GM23338 (cell line): ENCODE measurements at places on chromosomes 6 and 20.

DNA sequence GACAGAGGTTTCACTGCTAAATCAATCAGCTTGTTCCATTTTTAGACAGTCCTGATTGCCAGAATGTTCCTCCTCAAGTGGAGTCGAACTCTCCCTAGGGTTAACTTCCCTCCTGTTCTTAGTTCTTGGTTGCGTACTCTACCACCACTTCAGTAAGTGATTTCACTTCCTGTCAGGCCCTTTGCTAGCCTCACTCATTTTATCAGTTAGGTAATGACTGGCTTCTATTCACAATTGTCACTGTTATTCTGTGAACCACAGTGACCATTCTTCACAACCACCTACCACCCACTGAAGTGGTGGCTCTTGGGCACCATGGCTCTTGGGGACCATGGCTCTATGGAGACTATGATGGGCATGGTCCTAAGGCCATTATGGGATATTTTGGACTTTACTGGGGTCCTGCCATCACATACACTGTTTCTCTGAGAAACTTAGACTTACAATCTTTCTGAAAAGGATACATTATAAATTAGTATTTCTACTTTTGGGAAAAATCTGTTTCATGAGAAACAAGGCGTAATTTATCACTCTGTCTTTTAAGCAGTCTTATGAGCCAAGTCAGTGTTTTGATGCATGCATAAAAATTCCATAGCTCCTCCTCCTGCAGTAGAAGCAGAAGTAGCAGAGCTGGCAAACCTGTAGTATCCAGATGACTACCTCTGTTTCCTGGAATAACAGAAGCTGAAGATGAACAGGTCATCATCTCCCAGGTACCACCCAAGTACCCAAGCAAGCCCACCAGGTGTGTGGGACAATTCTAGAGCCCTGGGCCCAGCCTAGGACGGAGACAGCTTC is 66.3 kb downstream of the ATXN1 start:
- DNase-seq, result no peak

GRCh38 chr20:13424174-13424833 is 203.2 kb downstream of the ISM1 start:
- DNase-seq, result no peak

- no peak for DNase-seq
Observed at GRCh38 chr6:161135695-161136591, 137.9 kb downstream of the AGPAT4 start.

DNA sequence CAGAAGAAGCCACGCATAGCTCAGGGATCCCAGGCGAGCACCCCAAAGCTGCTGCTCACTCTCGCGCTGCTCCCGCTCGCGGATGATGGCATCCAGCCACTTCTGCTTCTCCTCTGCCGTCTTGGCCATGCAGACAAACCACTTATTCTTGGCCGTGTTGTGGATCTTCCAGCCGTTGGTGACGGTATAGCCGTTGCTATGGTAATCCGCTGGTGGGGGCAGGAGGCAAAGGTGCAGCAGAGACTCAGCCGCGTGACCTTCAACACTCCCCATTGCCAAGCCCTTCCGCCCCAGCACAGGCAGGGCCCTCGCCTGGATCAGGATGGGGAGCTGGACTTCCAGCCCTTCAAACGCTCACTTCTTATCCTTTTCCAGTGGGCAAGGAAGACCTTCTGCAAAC is 136.9 kb downstream of the PREX1 start:
- DNase-seq, result peak; percentile 43

GRCh38 chr6:39233333-39233732 is 4.1 kb upstream of the KCNK5 start:
- DNase-seq, result no peak

DNA sequence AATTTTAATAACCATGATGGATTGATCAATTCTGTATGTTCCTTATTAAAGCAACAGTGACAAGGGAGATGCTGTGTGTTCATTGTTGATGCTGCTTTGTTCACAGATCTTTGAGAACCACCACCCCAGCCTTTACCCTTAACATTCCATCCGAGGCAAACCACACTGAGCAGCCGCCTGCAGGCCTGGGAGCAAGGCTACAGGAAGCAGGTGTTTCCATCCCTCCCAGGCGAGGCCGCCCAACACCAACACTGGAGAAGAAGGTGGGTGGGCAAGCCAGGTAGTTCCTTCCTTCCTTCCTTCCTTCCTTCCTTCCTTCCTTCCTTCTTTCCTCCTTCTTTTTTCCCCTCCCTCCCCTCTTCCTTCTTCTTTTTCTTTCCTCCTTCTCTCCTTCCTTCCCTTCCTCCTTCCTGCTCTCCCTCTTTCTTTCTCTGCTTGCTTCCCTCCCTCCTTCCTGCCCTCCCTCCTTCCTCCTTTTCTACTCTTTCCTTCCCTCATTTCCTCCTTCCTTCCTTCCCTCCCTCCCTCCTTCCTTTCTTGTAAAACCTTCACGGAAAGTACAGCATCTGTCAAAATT is 13.7 kb downstream of the TTLL2 start:
- peak; percentile 59 for DNase-seq

DNA sequence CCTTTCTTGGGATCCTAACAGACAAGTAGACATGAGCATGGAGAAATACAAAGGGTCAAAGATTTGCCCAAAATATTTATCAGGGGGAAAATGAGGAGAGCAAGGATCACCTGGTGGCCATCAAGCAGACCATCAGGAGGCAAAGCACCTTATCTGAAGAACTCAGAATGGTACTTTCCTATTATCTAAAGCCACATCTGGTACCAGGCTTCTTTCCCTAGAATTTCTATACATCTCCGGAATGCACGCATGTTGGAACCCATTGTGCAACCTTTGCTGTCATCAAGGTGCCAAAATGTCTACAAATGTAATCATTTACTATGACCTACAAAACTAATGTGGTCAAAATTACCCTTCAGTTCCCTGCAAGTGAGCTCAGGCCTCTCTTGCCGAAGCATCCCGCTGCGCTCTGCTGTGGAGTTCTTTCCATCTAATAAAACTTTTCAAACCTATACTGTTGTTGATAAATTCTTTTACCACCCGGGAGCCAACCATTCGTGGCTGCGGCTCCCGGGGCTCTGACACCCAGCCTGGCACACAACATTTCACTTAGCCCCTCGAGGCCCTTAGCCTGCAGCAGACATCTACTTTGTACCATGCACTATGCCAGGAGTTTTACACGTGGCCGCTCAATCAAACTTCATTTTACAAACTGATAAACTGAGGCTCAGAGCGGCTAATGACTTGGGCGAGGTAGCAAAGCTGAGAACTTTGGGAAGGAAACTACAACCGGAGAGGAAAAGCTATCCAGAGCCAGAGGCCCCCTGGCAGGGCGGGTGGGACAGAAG is 3.8 kb upstream of the CPXM1 start:
- no peak for DNase-seq

GRCh38 chr6:5044866-5045265 is 40.3 kb upstream of the PPP1R3G start:
- DNase-seq, result no peak

DNA sequence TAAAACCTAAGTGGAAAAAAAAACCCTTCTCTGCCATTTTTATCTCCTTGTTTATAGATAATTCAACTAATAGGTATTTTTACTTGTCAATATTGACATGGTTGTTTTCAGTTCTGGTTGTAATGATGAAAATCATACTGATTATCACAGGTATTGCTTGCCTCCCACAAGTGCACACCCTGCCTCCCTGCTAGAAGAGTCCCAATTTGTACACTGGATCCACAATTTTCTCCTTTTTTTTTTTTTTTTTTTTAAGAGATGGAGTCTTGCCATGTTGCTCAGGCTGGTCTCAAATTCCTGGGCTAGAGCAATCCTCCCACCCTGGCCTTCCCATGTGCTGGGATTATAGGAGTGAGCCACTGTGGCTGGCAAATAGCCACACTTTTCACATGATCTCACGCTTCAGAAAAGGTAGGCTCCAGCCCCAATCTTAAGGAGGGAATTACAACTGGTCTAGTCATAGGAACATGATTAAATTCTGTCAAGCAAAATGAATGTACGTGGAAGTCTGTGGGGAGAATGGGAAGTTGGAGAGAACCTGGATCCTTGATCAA is 12.3 kb downstream of the DYNLT2 start:
- no peak for DNase-seq

GRCh38 chr6:89386917-89387491 is 25.1 kb downstream of the RRAGD start:
- no peak for DNase-seq

GRCh38 chr6:17102258-17102870 is 514 bp downstream of the STMND1 start:
- DNase-seq, result no peak

DNA sequence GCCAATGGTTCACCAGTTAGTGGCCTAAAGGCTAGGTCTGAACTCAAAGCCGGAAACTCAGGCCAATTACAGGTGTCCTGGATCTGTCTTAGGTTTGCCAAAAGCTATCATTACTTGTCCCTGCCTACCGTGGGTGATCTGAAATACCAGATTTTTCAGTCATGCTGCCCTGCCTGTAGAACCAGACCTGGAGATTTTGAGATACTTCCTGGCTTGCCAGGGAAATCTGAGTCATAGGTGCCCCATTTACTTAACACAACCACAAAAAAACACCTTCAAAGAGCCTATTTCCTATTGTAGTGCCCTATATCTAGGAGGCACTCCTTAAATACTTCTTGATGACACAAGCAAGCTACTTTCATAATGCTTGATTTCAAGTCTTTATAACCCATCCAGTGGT is 13.9 kb upstream of the RANBP9 start:
- no peak for DNase-seq

DNA sequence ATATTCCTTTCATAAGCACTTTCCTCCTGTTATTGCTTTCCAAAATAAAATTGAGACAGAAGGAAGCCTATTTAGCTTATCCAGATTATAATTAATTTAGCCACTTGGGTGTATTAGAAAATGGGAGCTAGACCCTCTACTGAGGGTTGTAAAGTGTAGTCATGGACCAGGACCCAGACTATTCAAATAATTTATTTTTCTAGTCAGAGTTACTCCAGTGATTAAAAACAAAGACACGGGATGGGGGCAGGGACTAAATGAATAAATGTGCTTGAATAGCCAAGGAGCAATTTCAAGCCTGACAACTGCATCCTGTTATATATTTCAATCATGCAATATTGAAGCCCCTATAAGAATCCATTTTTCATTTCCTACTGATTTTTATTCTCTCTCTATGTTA is 41.6 kb downstream of the KLHL32 start:
- DNase-seq, result no peak

DNA sequence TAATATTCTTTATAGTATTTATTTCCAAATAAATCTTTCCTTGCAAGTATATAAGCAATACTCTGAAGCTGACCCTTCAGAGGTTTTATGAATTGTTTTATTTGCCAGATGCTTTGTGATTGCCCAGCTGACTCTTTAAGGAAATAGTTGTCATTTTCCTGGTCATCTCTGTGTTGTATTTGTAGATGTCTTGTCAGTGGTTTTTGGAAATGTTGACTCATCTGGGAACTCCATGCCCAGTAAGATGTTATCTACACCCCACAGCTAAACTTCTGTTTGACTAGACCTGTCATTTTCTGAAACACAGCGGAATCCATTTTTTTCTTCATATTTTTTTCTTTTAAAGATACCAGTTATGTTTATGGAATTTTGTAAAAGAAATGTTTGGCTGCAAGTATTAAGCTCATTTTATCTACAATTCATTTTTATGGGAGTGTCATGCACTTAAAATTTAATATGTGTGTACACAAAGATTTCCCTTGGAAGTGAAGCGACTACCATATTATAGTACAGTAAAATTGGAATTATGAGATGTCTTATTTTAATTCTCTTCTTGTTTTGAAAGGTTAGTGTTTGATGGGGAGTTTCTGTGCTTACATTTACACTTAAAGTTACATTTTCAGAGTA is 491.0 kb downstream of the NKAIN2 start:
- no peak for DNase-seq

DNA sequence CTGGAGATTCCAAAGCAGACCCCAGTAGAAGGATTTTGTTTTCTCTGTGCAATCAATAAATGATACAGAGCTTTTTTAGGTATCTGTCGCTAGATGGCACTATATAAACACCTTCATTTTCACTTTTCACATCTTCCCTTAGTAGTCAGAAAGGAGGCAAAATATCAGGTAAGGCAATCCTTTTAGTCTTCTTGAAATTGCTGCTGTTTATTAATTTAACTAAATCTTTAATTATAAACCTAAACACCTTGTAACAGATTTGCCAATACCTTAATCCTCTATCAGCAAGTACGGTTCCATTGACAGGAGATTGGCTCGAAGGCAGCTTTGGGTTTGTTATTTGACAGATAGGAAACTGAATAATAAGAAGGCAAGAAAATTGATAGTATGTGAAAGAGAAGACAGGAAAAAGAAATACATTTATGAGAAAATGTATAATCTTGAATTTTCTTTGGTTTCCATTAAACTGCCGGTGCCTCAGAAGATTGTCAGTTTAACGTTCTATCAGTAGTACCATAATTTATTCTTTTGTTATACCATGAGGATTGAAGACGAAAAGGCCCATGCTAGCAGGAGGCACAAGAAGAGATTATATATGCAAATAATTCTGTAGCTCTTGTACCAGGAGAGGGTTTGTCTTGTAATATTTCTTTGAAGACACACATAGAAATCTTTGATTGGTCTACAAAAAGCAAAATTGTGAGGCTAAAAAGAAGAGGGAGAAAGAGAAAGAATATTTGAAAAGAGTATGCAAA is 23.5 kb upstream of the IBTK start:
- peak; percentile 74 for DNase-seq
